ENCODE measurements at places on chromosomes 1 and 21.

GRCh38 chr1:27141266-27142003 lies 13.5 kb downstream of the SLC9A1 start:
- no peak for DNase-seq

- DNase-seq: peak; percentile 96
Observed at GRCh38 chr1:8197493-8198282, 120.2 kb upstream of the SLC45A1 start.

- DNase-seq: no peak
Observed at GRCh38 chr1:239056940-239057339, 329.4 kb upstream of the CHRM3 start.

DNA sequence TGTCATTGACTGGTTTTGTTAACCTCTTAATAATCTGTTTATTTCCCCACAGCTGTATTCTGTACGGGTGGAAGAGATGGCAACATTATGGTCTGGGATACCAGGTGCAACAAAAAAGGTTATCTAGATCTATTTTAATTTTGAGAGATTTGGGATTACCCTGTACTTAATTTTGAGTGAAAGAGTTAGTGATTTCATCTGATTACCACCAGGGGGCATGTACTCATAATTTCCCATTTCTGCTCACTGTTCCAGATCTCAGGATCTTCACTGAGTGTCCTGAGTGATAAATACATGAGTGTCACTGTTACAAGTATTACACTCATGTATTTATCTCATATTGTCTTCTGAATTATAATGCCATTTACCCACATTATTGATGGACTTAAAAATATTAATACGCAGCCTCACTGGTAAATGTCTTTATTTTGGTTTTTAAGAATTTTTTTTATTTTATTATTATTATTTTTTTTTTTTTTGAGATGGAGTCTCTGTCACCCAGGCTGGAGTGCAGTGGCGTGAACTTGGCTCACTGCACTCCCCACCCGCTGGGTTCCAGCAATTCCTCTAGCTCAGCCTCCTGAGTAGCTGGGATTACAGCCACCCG lies 27.4 kb downstream of the DTL start:
- no peak for DNase-seq

DNA sequence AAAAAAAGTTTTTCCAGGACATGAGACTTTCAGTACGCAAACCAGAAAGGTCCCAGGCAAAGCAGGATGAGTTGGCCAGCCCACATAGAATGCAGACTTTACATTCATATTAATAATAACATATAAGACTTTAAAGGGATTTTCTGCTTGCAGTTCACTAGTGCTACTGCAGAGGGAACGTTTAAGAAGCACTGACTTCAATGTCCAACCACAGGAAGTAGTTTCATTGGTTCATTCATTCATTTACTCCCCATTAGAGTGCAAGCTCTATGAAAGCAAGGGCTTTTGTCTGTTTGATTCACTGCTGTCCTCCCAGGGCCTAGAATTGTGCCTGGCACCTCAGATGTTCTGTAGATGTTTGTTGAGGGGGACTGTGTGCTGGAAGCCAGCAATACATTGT lies 11.8 kb upstream of the SERINC2 start:
- DNase-seq: no peak

- no peak for DNase-seq
Observed at GRCh38 chr1:111880881-111881837, 108.3 kb downstream of the KCND3 start.

DNA sequence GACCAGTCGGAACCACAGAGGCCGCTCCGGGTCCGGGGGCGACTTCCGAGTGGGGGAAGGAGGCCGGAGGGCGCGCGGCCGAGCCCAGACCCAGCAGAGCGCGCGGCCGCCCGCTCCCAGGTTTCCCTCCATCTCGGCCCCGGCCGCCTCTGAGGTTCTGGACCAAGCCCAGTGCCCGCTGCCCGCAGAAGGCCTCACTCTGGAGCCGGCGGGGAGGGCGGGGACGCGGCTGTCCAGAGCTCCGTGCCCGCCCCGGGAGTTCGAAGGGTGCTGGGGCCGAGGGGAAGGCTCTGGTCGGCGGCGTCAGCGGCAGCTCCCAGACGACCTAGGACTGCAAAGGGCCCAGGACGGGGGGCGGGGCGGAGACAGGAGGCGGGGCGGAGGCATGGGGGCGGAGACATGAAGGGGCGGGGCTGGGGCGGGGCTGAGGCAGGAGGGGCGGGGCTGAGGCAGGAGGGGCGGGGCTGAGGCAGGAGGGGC lies 48.0 kb upstream of the SLC19A1 start:
- no peak for DNase-seq

DNA sequence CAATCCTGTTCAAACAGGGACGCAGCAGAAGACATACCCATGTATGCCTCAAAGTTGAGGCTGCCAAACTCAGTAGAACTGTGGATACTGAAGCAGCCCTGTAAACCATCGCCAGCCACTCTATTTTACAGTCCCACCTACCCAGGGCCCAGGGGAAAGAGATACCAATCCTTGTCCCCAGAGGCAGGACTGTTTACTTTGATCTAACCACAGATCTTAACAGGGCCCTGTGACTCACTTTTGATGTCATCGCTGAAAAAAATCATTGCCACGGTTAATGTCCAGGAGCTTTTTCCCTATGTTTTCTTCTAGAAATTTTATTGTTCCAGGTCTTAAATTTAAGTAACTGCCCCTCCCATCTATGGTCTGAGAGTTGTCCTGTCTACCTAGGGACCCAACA lies 538.4 kb upstream of the NCAM2 start:
- DNase-seq: no peak

DNA sequence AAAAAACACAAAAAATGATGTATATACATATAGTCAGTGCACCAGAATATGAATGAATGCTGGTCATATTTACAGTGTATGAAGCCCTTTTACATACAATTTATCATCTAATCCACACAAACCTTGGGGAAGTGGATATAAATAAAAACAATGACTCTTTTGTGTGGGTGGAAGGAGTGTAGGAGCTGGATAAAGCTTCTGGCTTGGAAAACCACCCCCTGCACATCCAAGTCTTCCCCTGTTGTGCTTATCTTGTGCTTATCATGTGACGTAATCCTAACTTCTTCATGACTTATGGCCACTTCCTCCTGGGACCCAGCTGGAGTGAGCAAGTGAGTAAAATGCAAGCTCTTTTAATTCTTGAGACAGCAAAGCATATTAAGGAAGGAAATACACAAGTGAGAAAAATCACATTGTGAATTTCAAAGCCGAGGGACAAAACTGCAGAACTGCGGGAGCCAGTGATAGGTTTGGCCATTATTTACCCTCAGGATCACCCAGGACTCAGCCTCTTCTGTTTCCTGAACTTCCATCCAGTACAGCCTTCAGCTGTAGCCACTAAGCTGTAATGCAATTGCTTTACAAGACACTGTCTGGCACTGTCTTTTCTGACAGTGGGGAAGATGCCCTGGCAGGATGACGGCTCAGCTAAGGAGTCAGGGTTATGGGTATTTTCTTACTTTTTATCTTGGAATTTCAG lies 104.0 kb upstream of the PPM1J start:
- peak; percentile 85 for DNase-seq

DNA sequence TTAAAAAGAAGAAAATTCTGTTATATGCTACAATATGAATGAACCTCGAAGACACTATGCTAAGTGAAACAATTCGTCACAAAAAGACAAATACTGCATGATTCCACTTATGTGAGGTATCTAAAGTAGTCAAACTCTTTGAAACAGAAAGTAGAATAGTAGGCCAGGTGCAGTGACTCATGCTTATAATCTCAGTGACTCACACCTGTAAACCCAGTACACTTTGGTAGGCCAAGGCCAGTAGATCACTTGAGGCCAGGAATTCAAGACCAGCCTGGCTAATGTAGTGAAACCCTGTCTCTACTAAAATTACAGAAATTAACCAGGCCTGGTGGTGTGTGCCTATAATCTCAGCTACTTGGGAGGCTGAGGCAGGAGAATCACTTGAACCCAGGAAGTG lies 25.7 kb downstream of the EPHA10 start:
- no peak for DNase-seq

DNA sequence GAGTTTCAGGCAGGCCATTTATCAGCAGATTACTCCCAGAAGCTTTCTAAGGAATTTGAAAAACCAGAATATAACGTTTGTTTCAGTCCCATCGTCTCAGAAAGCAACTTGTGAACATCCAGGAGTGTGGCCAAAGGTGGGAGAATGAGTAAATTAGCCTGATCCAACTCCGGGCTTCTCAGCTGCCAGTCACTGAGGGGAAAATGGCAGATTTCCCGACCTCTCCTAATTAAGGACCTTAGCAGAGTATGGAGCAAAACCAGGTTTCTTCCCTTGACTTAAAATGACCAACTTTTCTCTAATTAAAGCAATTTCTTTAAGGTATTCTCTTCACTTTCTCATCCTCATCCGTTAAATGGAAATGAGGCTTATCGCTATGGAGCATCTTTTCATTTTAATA lies 1.0 kb downstream of the CORT start:
- no peak for DNase-seq

GRCh38 chr1:65344171-65344814 lies 35.0 kb downstream of the DNAJC6 start:
- no peak for DNase-seq

DNA sequence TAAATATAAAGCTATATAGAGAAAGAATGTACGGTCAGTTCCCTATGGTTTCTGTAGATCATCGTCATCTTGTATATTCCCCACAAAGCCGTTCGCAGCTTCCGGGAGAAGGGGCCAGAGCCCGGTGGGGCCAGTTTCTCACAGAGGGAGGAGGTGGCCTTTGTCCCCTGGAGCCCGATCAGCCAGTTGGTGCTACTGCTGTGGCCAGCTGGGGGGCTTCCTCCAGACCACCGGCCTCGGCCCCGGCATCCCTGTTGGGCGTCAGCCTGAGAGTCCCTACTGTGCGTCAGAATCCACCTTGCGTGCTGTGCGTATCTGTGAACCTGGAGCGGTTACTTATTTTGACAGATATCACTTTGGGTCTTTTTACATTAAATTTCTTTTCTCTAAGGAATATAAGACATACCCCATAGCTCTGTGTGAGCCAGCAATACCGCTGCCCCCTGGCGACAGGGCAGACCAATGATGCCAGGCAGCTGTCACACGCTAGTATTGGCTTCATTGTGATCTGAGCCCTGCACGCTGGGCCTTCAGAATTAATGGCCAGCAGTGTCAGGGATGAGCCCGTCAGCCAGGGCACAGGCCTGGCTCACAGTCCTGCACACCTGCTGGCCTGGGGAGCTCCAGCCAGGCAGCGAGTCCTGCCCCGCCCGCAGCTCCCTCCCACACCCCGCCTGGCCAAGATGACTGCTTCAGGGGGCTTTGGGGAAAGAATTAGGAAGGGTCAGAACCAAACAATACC lies 145.9 kb downstream of the PGBD5 start:
- no peak for DNase-seq

DNA sequence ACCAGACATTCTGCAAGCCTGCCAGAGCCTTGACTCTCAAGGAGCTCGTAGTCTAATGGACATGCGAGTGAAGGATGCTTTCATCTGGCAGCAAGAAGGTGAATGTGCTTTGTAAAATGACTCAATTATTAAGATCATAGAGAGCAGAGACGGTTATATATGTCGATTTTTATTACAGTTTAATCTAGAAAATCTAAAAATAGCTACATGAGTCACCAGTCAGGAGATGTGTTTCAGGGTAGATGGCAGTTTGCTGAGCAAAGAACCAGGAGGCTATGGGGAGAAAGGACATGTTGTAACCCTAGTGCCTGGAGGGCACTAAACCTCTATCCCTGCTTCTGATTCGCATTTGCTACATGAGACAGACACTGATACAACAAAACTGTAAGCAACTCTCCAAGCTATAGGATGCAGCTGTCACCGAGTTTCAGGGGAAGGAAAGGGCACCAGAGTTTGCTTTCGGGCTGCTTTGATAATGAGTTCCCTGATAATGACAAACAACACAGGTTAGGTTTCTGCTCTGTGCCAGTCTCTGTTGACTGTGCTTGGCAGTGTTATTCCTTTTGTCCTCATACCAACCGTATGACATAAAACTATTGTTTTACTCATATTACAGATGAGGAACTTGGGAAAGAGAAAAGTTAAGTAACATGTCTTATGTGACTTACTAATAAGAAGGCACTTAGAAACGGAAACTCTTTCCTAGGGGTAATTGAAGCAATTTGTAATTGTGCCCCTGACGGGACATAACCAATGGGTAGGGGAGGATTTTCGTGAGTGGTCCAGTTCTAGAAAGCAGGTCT lies 43.2 kb downstream of the C1orf198 start:
- no peak for DNase-seq

- DNase-seq: no peak
Observed at GRCh38 chr21:36522219-36522808, 42.4 kb upstream of the CLDN14 start.

- no peak for DNase-seq
Observed at GRCh38 chr1:99645699-99646531, at the start of gene PALMD. Gene PALMD (plus strand): TSS chr1:99646113. CDS start chr1:99646318, 205 bp downstream.

DNA sequence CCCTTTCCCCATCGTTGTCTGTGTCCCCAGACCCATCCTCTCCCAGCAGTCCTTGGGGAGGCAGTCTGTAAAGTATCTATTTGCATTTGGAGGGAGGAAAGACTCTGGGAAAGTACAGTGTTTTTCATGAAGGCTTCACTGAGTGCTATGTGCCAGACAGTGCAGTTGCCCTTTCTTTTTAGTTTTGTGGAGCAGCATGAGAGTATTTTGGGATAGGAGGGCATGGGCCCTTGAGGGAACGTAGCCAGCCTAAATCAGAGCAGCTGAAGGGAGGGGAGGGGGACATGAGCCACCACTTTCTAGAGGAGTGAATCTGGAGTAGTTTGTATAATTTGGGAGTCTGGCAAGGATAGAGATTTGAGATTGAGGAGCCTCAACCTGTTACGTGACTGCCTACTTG lies 404.0 kb upstream of the KAZN start:
- no peak for DNase-seq

DNA sequence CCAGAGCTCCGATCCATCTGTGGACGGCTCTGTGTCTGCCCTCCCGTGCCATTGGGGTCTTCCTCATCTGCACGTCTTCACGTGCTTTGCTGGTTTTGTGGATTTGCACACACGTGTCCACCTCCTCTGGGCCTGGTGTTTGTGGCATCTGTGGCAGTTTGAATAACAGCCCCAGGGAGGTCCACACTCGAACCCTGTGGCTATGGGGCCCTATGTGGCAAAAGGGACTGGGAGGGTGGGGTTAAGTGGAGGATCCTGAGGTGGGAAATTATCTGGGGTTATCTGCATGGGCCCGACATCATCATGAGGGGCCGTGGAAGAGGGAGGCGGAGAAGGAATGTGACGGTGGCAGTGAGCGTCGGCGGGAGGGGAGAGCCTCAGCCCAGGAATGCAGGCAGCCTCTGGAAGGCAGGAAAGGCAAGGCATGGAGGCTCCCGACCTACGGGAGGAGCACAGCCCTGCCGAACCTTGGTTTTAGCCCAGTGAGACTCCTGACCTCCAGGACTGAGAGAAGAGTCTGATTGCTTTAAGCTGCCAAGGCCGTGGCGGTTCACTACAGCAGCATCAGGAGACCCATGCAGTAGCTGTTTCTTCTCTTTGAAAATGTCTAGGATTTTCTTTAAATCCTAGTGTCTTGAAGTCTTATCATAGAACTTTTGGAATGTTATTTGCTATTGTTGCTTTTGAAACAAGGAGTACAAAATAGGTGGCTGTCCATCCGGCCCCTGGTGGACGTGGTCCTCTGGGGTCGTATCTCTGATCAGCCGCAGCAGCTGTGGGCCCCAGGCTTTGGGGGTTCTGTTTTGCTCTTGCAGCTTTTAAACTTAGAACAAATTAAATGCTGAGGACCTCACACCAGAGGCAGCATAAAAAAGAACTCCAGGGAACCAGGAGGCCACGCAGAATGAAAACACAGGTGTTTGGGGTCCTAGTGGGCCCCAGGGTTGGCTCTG lies 40.0 kb upstream of the LRRC3 start:
- DNase-seq: no peak

Measured in non-pigmented ciliary epithelial cell (primary cell).